CD4-positive, CD25-positive, alpha-beta regulatory T cell (primary cell): ENCODE measurements at places on chromosomes 11 and 22. TPM values are rescaled to one million over a fixed set of nuclear protein-coding genes. Genes with fewer than 3 reads are reported as not detected.

The C22orf23 gene
- not detected for total RNA-seq

The PATZ1 gene
- 38.9 TPM for total RNA-seq

The EMID1 gene
- total RNA-seq, result 1.3 TPM

- no peak for DNase-seq
Measured at GRCh38 chr11:8229299-8230177, 34.1 kb downstream of the LMO1 start.

DNA sequence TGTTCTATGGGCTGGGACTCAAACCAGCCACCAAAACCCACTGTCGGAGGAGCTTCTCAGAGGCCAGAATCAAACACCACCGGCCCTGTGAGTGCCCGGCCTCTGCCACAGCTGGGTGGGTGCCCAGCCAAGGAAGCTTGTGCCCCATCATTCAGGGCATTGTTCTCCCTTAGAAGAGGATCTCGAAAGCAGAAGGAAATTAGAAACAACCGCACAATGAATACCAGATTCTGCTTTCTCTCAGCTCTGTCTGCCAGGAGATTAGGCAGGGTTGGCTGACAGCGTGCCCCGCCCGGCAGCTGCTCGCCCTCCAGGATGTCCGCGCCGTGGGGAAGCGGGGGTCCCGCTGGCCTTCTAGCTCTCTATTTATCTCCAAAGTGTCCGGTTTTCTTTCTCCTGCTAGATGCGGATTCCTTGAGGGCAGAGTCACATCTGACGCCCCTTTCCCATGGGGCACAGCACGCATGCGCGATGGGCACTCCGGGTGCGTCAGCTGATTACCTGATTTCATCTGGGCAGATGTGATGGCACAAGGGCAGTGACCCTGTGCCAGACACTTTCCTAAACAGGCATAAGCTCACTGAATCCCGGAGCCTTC lies 25.5 kb downstream of the SCGB1A1 start:
- DNase-seq, result no peak

- DNase-seq, result no peak
Measured at GRCh38 chr22:42644422-42645340, 4.3 kb upstream of the ATP5MGL start.

GRCh38 chr22:20223421-20224255 lies 44.5 kb downstream of the RTN4R start:
- DNase-seq, result no peak
